Stimulated activated CD4-positive, alpha-beta T cell treated with anti-CD3 and anti-CD28 coated beads, TNF-alpha, amount 100 ng/mL, for 1 hour (primary cell): ENCODE measurements at places on chromosomes 12 and 14.

- DNase-seq: no peak
Observed at GRCh38 chr14:31781578-31781977, 220.4 kb downstream of the NUBPL start.

GRCh38 chr12:112168561-112168971 lies 43.2 kb downstream of the TRAFD1 start:
- no peak for DNase-seq

- DNase-seq: no peak
Observed at GRCh38 chr12:122834104-122834920, 945 bp upstream of the HIP1R start.

GRCh38 chr12:3253682-3254275 lies 176.6 kb downstream of the TSPAN9 start:
- no peak for DNase-seq

GRCh38 chr12:116257215-116257614 lies 20.3 kb downstream of the MED13L start:
- no peak for DNase-seq

DNA sequence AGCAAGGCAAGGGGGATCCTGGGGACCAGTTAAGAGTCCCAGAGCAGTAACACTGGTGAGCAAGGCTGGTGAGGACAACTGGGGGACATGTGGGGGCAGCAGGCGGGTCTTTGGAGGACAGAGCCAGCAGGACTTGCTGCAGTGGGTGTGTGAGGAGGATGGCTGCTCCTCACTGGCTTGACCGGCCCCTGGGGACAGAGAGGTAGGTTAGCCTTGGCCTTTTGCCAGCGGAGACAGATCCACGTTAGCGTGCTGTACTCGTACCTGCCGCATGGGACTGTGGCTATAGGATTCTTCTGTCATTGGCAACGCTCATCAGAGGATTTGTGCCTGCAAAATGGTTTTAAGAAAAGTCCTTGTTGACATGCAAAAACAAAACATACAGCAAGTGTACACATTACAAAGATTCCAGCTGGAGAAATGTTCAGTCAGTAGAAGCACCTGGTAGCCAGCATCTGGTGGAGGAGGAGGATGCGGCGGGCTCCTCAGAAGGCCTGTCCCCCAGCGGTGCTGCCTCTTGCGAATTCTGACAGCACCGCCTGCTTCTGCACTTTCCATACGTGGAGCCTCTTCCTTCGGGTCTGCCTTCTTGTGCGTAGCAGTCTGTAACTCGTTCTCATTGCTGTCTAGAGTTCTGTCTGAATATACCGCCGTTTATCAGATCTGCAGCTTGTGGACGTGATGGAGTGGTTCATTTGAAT lies 91.3 kb downstream of the EP400 start:
- no peak for DNase-seq

- no peak for DNase-seq
Observed at GRCh38 chr12:104475271-104475670, 18.5 kb downstream of the CHST11 start.

GRCh38 chr12:87953256-87953860 lies 75.8 kb downstream of the C12orf50 start:
- DNase-seq: no peak

DNA sequence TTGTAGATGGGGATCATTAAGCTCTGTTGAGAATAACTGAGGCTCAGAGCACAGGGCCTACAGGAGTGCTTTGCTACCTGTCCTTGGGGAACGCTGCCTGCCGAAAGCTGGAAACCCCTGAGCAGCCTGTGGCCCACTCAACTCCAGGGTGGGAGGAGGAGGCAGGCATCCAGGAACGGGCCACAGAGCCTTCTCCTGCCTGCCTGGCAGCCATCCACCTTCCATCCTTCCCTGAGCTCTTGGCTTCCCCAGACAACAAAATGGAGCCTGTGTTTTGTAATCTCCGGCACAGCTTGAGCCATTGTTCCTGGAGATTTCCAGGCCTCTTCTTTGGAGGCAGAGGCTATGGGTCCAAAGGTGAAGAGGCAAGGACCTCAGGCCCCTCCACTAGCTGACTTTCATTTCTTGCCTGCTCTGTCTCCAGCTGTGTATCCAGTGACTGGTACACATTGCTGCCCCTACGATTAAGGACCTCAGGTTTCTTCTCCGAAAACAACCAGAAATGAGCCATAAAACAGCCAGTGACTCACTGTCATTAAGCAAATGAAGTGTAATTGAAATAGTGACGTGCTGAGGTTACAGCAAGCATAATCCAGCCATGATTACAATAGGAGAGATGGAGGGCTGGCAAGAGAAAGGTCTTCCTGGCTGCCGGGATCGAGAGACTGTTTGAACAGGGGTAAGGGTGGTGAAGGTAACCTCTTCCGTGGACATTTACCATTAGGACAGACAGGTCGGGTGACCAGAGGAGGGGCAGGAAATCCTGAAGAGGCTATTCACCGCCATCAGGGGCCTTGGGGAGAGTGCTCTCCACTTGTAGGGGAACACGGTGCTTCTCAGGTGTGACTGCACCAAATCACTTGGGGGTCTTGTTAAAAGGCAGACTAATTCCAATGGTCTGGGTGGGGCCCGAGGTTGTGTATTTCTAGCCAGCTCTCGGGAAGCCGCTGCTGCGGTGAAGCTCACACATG lies 56.3 kb upstream of the KCNA5 start:
- no peak for DNase-seq

DNA sequence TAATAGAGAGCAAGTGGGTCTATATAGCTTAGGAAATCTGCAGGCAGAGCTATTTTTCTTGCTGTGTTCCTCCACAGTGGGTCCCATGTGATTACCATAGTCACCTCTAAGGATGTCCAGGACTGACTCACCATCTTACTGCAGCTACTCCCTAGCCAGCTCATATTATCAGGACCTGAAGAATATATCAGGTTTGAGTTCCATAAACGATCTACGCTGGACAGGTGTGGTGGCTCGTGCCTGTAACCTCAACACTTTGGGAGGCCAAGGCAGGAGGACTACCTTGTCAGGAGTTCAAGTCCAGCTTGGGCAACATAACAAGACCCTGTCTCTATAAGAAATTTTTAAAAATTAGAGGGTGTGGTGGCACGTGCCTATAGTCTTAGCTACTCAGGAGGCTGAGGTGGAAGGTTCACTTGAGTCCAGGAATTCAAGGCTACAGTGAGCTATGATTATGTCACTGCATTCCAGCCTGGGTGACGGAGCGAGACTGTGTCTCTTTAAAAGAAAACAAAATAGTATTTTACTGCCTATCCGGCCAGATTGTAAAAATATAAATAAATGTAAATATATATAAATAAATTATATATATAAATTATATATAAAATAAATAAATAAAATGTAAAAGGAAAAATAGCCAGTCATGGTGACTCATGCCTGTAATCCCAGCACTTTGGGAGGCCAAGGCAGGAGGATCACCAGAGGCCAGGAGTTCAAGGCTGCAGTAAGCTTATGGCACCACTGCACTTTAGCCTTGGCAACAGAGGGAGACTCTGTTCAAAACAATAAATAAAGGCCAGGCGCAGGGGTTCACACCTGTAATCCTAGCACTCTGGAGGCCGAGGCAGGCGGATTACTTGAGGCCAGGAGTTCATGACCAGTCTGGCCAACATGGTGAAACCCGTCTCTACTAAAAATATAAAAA lies 6.9 kb upstream of the SPRYD4 start:
- DNase-seq: no peak

DNA sequence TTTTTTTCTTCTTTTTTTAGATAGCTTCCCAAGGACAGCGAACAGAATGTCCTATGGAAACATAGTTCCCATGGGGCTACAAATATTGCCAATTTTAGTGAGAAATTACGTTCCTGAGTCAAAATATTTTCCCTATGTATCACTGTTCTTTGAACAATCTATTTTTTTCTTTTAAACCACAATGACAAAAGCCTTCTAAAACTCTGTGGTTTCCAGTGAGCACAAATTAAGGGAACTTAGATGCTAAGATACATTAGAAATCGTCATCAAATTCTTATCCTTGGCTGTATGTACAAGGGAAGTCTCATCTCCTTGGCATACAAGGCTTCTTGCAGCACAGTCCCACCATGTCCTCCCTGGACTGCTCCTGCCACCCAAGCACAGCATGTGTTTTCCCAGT lies 17.9 kb downstream of the CPM start:
- DNase-seq: no peak

DNA sequence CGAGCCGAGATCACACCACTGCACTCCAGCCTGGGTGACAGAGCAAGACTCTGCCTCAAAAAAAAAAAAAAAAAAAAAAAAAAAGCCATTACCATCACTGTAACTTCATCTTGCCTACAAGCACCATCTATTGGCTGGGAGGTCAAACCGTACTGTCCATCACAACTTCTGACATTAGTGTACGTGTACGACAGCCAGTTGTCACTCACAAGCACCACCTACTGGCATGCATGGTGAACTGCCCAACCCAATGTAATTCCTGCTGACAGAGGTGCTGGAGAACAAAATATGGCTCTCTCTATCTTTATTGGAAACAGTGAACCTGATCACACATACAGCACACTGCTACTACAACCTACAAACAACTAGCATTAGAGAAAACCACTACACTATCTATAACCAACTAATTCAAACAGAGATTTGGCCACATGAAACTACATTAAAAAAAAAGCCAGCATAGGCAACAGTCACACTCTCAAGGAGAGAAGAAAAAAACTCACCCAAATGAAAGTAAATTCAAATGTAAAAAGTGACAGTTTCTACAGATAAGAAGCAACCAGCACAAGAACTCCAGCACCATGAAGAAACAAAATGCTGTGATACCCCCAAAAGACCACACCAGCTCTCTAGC lies 82.3 kb downstream of the PUS7L start:
- no peak for DNase-seq

- DNase-seq: no peak
Observed at GRCh38 chr12:43210485-43211192, 341.4 kb downstream of the ADAMTS20 start.

- DNase-seq: no peak
Observed at GRCh38 chr14:99945732-99946651, 119.2 kb upstream of the EVL start.

DNA sequence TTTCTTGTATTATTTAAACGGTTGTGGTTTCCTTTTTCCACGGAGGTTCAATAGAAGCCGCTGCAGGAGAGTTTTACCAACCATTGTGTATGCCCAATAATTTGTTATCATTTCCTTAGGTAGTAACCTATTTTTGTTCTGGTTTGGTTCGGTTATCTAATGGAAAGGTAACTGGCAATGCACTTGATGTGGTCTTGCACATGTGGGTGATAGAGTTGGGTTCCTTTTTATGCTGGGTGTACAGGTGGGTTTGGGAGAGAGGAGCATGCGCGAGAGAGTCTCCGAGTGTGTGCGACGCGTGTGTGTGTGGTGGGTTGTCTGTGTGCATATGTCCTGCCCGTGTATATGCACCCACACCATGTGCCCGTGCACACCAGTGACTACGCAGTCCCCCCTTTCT lies 102.7 kb upstream of the FKBP4 start:
- DNase-seq: no peak

GRCh38 chr12:132522592-132523380 lies 32.8 kb downstream of the FBRSL1 start:
- no peak for DNase-seq

DNA sequence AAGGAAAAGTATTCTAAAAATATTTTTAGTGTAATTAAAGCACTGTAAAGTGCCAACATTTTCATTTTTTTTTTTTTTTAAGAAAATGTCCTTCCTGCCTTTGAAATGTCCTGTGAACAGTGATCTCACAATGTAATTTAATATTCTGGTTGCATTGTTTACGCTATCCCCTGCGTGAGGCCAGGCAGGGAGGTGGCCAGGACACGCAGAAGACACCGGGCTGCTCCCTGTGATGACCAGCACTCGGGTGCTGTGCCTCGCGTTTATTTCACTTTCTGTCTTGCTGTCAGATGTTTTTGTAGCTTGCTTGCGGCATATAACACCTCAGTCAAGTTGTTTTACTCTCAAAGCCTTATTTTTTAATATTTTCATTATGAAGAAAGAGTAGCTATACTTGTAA lies 18.5 kb downstream of the PIWIL1 start:
- no peak for DNase-seq

- DNase-seq: no peak
Observed at GRCh38 chr12:115687094-115687493, 590.4 kb downstream of the MED13L start.

GRCh38 chr14:104499784-104500760 lies 79.5 kb upstream of the C14orf180 start:
- DNase-seq: no peak

DNA sequence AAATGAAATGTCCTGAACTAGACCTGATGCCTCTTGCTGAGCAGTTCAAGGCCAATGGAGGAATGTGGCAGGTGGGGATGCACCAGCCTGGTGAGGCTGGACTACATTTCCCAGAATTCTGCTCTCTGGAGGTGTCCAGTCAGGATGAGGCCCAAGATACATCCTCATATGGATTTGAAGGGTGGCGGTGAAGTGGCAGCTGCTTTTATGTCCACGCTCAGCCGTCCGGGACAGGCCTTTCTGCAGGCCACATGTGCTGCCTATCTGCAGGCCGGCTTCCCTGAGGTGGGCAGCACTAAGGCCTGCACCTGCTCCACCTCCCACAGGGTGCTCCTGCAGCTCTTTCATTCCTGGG lies 230.2 kb downstream of the BCL11B start:
- DNase-seq: no peak

DNA sequence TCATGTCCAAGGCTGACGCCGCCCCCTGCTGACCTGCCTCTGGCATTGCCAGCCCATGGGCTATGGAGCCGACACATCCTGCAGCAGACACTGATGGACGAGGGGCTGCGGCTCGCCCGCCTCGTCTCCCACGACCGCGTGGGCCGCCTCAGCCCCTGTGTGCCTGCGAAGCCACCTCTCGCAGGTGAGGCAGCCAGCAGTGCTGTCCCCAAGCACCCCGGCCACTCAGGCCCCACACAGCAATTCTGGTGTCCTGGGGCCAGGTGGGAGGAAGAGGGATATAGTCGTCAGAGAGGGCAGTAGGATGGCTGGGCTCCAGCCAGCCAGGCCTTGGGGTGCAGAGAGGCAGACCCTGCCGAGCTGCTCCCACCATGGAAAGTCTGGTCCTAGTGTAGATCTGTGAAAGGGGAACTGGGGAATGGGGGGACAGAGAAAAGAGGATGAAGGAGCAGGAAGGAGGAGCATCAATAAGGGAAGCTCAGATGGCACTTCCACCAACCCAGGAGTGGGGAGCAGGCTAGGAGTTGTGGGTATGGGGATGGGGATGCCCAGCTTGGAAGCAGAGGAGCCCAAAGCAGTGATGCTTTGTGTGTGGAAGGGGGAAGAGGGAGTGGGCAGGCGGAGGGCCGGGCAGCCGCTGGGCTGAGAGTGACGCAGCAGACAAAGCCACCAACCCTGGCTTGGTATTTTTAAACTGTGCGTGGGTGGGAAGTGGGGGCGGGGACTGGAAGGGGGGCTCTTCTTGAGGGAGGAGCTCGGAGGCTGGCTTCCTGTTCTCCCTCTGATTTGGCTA lies 4.7 kb downstream of the NAB2 start:
- peak; percentile 61 for DNase-seq

- DNase-seq: no peak
Observed at GRCh38 chr12:26378711-26379110, 183.3 kb downstream of the SSPN start.

GRCh38 chr14:59262717-59263454 lies 74.4 kb downstream of the DAAM1 start:
- DNase-seq: no peak

DNA sequence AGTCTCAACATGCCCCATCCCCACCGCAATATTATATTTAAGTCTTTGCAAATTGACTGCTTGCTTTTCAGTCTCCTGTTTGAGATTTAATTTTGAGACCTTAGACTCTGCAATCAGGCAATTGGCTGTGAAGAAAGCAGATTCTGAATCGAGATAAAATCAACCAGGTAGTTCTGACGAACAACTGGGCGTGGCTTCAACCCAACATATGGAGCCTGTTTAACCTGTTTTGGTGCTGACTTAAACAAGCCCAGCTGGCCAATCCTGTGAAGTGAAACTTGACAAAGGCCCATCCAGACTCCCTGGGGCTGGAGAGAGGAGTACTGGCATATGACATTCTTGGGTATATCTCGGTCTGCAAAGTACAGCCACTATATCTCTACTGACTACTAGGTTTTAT lies 9.8 kb upstream of the CIPC start:
- no peak for DNase-seq
